Type B pancreatic cell (in vitro differentiated cells): ENCODE measurements at places on chromosomes 2 and 18. TPM values are rescaled to one million over a fixed set of nuclear protein-coding genes. Genes with fewer than 3 reads are reported as not detected.

RGPD6 gene
- total RNA-seq: 13.7 and 16.4 TPM in 2 replicates

- no peak for DNase-seq
These were observed 278.7 kb downstream of the GULP1 start for GRCh38 chr2:188570370-188570769.

EDAR gene
- total RNA-seq: 4.8 and 5.1 TPM in 2 replicates

DNA sequence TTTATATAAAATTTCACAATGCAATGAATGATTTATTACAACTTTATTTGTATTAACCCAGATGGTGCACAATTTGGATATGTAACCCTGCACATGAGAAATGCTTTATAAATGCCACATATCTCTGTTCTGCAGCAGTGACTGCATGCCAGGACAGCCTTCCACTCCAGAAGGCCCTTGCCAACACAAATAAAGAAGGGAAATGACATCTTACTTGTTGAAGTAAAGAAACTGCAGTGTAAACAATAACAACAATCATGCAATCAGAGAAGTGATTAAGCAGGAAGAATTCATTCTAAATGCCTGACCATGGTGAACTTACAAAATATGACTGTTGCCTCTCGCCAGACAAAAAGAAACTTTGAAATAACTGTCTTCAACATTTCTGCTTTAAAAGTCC is 129.9 kb upstream of the CHST9 start:
- no peak for DNase-seq

MATN3 gene
- total RNA-seq: 0.45 and 3.0 TPM in 2 replicates

GRCh38 chr2:11540996-11541692 is 7.3 kb downstream of the GREB1 start:
- peak; percentile 48 for DNase-seq

GRCh38 chr18:21047126-21047525 is 64.5 kb downstream of the ROCK1 start:
- no peak for DNase-seq

DNA sequence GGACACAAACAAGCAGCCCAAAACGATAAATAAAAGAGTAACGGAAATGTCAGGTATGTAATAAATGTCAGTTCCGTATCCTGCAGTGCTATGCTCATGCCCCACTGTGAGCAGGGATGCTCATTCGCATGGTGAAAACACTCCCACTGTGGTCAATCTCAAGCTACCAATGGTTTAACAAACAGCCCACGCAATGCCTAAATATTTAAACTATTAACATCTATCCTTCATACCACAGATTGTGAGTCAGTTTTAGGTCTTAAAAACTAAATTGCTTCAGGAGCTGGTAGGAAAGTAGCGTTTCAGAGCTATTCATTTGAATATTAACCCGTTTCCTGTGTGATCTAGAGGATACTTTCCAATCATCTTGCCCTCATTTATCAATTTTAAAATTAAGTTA is 207.4 kb downstream of the TCF4 start:
- no peak for DNase-seq

- DNase-seq: no peak
These were observed 97.2 kb upstream of the DPP10 start for GRCh38 chr2:114345246-114345645.

DNA sequence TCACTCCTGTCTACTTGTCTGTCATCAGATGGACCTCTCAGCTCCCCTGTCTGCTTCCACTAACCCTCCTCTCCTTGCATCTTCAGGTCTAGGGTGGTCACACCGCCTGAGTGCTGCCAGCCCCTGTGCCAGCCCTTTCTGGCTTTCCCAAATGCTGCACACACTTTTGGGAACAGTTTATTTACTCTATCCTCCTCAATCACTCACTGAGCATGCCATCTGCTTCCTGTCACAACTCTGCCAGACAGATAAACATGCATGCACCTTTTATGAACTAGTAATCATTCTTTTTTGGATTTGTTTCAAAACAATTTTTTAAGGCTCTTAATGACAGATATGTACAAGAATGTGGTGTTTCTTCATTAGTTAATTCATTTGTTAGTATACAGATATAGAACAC is 56.3 kb upstream of the CCDC195 start:
- DNase-seq: no peak

GRCh38 chr2:118119158-118119727 is 31.0 kb downstream of the INSIG2 start:
- DNase-seq: no peak

- no peak for DNase-seq
These were observed 250.1 kb upstream of the CTAGE1 start for GRCh38 chr18:22667616-22668422.

DNA sequence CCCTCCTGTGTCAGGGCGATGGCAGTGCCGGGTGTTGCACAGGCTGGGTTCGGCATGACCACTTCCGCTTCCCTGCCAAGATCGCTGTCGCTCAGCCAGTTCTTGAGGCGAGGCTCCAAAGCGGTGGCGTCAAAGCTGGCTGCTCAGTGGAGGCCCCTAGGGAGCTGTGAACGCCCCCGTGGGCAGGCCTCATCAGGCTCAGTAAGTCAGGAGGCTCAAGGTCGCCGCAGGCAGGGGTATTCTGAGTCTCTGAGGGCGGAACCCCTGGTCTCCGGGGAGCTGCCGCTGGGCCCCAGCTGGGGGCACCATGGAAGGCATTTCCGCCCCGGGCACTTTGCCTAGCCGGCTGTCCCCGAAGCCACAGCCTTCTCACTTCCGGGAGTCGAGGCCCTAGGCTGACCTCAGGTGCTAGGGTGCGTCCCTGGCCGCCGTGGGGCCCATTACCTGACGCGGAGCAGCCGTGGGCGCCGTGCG is 210.4 kb downstream of the SOCS6 start:
- DNase-seq: no peak

DNA sequence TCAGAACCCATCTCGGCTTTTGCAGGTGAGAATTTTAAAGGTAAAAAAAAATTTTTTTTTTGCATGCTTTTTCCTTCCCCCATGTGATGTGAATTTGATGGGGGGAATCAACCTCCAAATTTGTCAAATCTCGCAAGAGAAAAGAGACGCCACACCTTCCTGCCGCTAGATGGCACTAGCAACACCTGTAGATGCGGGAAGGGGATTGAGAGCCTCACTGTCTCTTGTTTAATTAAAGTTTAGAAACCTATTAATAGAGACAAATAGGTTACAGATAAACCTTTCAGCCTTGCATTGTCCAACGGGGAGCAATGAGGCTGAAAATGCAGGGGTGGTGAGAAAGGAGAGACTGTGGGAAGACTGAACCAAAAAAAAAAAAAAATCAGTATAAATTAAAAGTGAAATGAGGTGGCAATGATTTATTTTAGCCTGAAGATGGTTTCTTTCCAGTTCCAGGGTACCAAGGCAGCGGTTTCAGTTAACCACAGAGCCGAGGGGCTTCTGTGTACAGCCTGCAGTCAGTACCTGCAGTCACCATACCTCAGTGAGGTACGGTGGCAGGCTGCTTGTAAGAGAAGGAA is 84.6 kb downstream of the NRP2 start:
- no peak for DNase-seq

DNA sequence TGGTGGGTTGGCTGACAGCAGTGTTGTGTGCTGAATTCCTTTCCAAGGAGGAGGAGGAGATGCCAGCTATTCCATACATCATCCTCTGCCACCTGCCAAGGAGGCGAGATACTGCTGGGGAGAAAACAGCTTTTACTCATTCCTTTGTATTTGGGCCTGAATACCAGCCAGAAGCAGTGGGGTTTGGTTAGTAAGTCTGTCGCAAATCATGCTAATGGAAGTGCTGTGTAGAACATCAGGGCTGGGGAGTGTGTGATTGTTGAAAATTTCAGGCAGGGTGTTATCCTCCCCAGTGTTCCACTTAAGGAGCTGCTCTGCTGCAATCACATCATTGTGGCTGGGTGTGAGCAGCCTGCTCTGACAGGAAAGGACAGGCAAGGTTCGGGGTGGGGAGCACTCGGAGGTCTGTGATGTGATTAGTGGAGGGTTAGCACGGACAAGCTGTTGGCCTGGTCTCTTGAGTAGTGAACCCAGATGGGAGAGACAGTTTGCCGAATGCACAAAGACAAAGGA is 128.2 kb upstream of the DLX2 start:
- peak; percentile 63 for DNase-seq

TMEM18 gene
- total RNA-seq: 22.8 and 27.4 TPM in 2 replicates

DNA sequence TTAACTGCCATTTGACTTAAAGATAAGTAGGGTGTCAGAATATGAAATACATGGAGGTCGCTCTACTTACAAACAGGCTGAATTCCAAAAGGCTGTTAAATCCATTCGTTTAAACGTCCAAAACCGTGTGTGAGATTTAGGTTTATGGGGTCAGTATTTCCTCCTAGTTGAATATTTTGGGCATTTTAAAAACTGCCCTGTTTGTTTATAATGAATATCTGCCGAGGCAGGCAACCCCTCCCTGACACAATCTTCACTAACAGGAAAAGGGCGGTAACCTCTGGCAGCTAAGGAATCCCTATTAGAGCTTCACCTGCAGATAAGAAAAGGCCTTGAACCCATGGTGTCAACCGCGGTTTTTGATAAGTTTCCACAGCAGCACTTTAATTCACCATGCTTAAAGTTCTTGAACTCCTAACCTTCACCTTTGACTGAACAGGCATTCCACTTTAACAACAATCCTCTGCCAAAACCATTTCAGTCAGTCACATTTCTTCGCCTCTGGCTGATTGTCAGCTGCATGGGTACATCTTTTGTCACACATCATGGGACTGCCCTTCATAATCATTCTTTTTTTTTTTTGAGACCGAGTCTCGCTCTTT is 17.8 kb downstream of the TRAK2 start:
- no peak for DNase-seq

- DNase-seq: no peak
These were observed 233.9 kb upstream of the SP5 start for GRCh38 chr2:170481201-170481600.

DNA sequence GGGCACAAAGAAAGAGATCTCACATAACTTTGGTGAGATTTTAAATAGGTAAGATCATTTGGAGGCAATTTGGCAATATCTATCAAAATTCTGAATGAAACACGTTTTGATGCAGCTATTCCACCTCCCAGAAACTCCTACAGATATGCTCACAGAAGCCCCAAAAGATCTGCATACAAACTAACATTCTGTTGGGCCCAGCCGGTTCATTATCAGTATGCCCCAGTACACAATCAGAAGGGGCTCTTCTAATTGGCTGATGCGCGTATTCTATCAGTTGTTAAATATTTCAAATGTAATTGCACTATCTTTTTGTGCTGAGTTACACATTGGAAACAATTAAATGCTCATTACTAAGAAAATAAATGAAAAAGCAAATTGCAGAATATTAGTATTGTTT is 7.1 kb upstream of the TGIF1 start:
- no peak for DNase-seq

DNA sequence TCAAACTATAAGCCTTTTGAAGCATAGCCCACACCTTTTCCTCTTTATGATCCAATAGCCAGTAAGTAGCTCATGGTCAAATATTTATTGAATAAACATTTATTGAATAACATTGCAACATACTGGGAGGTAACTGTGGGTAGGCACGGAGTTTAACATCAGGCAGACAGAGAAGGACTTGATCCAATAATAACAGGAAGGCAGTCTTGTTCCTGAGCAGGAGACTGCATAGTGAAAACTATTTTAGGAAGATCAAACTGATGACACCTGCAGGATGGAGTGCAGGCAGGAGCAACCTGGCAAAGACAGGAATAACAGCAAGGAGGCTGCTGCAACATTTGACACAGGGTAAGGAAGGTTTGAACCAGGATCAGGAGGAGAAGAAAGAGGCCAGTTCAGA is 3.1 kb upstream of the DCTN1 start:
- DNase-seq: no peak

DNA sequence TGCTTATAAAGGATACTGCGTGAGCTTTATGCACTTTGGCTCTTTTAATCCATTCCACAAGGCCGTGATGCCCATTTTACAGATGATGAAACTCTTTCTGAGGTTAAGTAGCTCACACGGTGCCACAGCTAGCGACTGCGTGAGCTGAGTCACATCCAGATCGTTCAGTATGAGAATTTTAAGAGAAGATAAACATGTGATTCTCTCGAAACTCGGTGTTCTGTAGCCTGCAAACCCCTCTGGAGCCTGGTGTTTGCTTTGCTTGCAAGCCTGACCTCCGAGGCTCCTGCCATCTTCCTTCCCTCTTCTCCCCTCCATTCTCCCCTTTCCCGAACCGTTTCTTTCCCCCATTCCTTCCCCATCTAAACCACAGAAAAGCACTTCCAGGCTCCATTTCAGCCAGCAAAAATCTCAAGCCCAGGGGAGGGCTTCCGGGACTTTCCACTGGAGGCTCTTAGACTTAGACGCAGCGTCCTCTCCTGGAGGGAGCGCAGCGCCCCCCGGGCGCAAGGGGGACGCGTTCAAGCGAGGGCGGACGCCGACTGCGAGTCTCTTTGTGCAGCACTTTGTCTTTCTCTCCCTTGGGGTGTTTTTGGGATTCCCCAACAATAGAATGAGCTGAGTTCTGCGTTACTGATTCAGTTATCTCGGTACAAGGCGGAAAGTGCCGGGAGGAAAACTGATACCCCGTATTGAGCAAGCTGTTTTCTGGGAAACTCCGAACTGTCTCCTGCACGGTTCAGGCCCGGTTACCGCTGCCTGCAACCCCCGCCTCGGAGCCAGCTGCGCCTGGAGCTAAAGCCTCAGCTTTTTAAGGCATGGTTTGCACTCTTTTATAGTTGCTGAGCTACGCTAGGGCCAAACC is 38.0 kb downstream of the CYP1B1 start:
- no peak for DNase-seq

DNA sequence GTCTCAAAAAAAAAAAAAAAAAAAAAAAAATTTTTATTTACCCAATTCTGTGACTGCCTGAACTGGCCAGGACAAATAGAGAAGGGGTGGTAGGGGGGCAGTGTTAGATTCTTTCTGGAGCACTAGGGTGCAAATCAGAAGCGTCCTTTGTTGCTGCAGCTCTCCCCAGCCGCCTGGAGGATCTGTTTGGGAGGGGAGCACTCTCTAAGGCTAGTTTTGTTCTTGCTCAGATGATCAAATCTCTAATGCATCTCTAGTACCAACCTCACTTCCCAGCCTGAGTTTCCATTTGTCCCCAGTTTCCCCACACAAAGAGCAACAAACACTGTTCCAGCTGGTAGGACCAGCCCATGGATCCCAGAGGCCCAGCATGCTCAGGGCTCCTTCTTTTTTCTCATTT is 83.0 kb downstream of the GBX2 start:
- no peak for DNase-seq

SRD5A2 gene
- total RNA-seq: 0.26 TPM in 1 of 2 replicates, not detected in the other

AQP12A gene
- total RNA-seq: 0.97 TPM in 1 of 2 replicates, not detected in the other

ALK gene
- total RNA-seq: 7.7 and 12.3 TPM in 2 replicates

PLA2R1 gene
- 3.0 and 3.6 TPM in 2 replicates for total RNA-seq

GRCh38 chr2:215507136-215507535 is 71.3 kb upstream of the FN1 start:
- DNase-seq: no peak
